B cell (primary cell): ENCODE measurements at places on chromosomes 12 and 14. TPM values are rescaled to one million over a fixed set of nuclear protein-coding genes. Genes with fewer than 3 reads are reported as not detected.

DNA sequence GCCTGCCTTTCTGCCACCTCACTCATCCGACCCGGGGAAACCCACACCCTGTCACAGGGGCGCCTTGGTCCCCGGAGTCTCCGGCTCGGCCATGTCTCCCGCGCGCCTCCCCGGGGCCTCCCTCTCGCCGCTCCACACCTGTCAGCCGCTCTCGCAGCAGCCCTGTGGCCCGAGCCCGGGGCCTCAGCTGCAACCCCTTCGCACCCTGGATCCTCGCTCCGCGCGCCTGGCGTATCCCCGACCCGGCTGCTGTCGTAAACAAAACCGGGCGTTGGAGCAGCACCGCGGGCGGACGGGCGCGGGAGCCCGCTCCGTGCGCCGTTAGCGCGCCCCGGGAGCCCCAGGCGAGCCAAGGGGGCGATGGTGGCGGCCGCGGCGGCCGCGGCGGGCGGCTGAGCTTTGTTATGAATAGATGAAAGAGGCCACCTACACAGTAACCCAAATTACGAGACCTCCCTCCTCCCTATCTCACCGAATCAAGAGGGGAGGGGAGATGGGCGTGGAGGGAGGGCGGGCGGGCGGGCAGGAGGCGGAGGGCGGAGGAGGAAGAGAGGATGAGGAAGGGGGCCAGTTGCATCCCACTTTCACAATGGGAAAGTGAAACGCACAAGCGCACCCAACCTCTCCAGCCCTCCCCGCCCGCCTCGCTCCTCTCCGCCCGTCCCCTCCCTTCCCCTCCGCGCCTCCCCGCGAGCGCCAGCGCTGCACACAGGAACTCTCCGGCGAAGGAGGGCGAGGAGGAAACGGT lies at the start of gene PLXNC1:
Gene PLXNC1 (plus strand): TSS at position 587 of the 748 bp plus-strand sequence. CDS start 395 bp downstream, outside the sequence.
- peak; percentile 82 for DNase-seq

Gene KLRC4
- not detected in 2 replicates for total RNA-seq

DNA sequence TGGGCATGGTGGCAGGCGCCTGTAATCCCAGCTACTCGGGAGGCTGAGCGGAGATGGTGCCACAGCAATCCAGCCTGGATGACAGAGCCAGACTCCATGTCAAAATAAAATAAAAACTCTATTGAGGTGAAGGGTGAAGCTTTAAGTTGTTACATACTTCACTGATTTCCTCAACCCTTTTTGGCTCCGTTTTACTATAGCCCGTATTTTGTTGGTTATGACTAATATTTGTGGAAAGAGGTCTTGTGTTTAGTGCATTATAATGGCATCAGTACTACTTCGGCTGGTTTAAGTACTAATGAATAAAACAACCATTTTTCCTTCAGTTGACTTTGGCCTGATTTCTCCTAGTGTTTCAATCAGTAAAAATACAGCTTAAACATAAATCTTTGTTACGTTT lies 27.0 kb upstream of the SLC2A14 start:
- DNase-seq = no peak

DNA sequence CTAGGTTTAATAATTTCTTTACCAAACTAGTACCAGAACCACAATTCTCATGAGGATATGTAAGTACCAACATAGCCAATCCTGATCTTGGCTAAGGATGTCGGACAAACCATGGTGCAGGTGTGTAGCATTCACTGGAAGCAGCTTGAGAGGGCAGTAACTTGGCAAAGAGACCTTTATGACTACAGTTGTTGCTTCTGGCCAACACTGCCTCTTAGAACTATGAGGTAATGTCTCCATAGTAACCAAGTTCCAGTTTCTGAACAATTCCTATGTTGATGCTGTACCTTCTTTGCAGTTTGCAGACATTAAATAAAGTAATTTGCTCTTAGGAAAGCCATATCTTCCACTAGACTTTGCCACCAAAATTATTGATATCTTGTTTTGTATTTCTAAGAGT lies at the start of gene LMNTD1:
Gene LMNTD1 (minus strand): TSS at position 186 of the 400 bp plus-strand sequence. CDS start 324 bp downstream, outside the sequence.
- DNase-seq = no peak

Gene NKX2-1
- not detected in 2 replicates for total RNA-seq

DNA sequence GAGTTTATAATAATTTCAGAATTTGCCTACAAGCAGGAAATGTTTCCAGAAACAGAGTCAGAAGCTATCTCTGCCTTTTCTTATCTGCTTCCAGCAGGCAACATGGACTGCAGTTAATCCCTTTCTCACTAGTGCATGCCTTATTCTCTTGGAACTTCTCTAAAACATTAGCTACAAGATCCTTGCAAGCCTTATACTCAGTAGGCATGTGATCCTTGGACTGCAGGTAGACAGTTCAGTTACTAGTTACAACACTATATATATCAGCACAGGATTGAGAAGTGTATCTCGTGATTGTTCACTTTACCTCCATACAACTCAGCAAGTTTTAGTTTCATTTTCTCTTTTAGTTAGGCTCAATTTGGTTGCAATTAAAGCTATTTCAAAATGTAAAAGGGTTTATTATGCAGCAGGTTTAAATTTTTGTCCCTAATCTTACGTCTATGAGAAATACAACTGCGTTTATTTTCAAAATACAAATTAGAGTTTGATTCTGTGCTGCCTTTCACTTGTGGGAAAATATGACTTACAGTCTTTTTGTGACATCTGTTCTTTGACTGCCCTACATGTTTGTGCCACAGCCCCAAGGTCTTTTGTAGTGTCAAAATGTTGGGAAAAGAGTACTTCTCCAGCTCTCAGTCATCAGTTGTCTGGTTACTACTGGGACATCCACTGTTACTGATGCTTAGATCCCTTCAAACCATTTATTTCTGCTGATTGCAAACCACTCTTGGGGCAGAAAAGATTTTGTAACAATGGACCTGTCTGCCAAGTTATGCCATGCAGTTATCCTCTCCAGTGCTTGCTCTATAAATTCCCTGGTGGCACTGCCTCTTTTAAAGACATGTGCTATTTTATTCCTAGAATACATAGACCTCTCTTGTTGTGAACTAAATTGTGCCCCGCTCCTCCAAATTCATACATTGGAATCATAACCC lies 709.0 kb upstream of the FOXG1 start:
- DNase-seq = no peak

DNA sequence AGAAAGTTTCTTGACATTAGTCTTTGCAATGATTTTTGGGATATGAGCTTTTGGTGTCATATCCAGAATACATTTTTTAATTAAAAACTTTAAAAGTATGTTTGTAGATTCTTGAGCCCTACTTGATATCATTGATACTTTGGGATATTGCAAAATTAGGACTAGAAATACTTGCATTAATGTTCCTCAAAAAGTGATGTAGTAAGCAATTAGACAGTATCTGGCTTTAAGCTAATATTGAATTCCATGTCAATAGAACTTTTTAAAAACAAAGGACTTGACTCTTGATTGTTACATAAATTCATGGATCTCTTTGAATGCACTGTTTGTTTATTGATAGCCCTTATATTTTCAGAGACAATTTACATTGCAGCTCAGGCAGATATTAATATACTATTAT lies 15.6 kb downstream of the PEX5 start:
- no peak for DNase-seq

DNA sequence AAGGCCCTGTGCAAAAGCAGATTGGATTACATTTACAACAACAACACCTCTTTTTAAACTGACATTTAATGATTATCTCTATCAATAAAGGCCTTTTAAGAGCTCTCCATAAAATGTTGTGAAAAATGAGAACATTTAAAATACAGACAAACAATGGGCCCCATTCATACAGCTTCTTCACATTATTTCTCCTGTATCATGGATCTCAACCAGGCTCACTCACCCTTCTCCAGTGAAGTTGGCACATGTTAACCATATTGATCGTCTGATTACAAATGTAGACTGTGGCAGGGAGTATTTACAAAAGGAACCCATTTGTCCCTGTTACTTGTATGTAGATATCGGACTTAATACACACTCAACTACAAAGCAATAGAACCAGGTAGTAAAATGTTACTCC lies 220.2 kb upstream of the BTG1 start:
- DNase-seq = no peak

Gene SPIC
- total RNA-seq = not detected in 2 replicates

DNA sequence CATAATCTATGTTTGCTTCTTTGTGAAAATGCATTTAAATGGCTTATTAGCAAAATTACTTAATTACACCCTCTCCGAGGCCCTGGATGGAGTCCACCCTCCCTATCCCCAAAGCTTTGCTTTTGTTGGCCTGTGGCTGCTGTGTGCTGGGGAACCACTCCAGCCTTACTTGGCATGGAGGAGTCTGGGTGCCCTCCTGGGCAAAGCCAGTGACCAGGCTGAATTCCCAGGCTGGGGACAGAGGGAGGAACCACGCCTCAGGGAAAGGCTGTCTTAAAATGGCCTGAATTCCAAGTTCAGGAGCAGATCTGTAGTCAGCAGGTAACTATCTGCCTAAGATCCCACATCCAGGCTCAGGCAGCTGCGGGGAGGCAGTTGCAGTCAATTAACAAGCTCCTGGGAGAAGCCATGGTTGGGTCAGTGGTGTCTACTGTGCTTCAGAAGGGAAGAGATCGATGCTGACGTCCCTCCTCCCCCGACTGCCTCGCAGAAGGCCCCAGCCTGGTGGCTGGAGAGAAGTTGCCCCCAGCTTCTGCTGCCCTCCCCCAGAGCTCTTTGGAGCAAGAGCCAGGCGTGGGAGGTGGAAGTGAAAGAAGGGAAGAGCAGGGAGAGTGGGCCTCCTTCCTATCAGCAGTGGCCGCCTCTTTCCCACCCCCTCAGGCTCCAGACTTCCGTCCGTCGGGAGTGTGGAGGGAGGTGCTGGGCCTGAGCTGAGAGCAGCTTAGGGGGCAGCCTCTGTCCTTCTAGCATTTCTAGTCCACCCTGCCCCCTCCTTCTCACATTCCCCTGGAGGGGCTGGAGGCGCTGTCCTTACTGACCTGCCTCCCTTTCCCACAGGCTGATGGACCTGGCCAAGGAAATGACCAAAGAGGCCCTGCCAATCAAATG lies 11.3 kb downstream of the VASH1 start:
- DNase-seq = no peak

DNA sequence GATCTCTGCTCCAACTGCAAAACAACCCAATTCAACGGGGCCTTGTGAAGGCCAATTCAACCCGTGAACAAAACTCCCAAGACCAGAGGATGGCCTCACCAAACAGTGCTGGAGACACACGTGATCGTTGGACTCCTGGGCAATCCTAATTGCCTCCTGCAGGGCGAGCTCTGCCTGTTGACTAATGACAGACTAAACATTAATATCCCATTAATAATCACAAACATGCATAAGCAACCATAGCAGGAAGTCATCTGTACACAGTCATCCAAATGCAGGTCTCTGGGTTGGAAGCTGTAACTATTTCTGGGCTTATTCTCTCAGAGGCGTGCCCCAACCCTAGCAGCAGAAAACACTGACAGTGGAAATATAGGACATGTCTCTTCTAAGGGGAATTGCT lies 21.0 kb downstream of the ANAPC5 start:
- no peak for DNase-seq

Gene IRAK3
- total RNA-seq = 3.9 and 4.2 TPM in 2 replicates

Gene A2ML1
- not detected in 2 replicates for total RNA-seq

Gene RNF212B
- not detected in 2 replicates for total RNA-seq

Gene KLRG1
- total RNA-seq = 3.2 and 3.9 TPM in 2 replicates

Gene KRT5
- total RNA-seq = not detected in 2 replicates

Gene RPGRIP1
- 0.86 and 0.87 TPM in 2 replicates for total RNA-seq

DNA sequence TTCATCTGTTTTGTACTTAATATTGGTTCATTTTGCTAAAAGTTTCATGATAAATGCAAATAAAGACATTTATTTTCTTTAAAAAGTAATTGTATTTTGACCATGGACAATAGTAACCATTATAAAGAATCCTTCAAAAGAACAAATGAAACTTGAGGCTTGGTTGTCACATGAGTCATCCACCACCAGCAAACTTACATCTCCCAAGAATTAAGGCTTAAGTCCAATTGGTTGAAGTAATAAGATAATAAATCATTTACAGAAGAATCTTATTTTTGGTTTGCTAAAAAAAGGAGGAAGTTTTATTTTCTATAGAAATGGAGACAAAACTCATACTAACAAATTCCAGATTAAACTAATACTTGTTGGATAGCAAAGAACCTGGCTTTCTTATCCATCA lies 84.8 kb upstream of the KITLG start:
- DNase-seq = no peak

DNA sequence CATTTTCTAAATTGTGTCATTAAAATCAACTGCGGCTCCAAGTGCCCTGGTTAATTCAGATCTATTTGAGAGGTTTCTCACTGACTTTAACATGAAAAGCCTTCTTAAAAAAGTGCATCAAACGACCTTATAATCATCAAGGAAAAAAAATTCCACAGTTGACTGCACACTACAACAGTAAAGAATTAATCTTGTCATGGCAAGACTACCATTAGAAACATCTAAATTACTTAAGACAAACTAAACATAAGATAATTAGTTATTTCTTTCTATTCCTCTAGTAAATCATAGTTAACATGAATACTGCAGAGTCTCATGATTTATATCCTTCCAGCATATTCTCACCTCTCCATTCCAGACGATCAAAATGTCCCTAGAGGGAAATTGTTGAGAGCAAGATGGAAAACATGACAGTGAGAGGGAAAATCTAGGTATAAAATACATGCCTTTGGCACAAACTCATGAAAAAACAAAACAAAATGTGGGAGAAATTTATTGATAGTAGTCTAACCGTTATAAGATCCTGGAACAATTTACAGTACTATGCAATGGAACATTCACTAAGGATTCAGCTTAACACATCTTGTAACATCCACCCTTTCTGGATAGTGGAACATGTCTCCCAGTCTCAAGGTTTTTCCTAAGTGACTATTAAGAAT lies 112.5 kb downstream of the PRKD1 start:
- DNase-seq = no peak

Gene MYH6
- not detected in 2 replicates for total RNA-seq

Gene KRT80
- not detected in 2 replicates for total RNA-seq

- DNase-seq = no peak
These were observed 40.7 kb downstream of the CORO1C start for GRCh38 chr12:108690542-108691174.

DNA sequence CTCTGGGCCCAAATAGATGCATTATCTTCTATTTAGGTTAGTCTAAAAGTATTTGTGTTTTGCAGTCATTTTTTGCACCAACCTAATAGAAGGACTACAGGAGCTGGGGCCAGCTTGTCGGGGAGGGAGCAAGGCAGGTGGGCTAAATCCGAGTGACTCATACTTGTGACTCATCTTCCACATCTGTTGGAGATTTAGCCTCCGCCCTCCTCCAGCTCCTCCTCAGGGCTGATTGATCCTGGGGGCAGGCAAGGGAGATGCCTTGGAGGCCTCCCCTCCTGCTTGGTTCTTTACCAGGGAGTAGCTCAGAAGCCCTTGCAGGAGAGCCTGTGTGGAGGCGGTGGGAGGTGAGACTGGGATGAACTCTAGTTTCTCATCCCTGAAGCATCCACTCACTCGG lies 27.9 kb downstream of the RHOF start:
- DNase-seq = no peak

DNA sequence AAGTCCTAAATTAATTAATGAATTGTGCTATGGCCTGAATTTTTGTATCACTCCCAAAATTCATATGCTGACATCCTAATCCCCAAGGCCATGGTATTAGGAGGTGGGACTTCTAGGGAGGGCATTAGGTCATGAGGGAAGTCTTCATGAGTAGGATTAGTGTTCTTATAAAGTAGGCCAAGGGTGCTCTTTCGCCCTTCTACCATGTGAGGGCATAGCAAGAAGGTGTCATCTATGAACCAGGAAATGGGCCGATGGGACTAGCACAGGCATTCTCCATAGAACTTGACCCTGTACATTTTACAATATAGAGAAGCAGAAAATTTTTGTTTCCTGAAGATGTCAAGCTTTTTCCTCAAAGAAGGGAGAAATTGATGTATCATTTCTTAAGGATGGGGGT lies 12.5 kb downstream of the SYT10 start:
- DNase-seq = no peak

Gene PTPRR
- total RNA-seq = not detected in 2 replicates

- DNase-seq = no peak
These were observed 518.7 kb upstream of the MGAT4C start for GRCh38 chr12:86774841-86775388.
